ENCODE measurements at places on chromosomes 7 and 10.

- DNase-seq, result no peak
Observed at GRCh38 chr10:43591303-43591904, 14.8 kb upstream of the ZNF485 start.

- no peak for DNase-seq
Observed at GRCh38 chr7:94600267-94600666, 55.7 kb downstream of the SGCE start.

DNA sequence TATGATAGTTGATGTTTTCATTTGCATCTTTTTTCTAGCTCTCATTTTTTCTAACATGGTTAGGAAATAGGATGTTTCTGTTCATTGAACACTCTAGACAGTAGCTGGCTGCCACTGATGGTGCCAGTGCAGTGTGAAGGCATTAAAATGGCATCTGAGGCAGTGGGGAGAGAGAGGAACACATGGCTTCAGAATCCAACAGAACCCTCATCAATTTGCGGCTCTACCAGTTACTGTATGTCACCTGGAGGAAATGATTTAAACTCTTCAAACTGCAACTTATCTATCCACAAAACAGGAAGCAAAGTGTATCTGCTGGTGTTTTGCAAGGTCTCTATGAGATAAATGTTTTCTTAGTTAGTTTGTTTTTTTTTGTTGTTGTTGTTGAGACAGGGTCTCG lies 305.2 kb upstream of the PRKCQ start:
- no peak for DNase-seq

DNA sequence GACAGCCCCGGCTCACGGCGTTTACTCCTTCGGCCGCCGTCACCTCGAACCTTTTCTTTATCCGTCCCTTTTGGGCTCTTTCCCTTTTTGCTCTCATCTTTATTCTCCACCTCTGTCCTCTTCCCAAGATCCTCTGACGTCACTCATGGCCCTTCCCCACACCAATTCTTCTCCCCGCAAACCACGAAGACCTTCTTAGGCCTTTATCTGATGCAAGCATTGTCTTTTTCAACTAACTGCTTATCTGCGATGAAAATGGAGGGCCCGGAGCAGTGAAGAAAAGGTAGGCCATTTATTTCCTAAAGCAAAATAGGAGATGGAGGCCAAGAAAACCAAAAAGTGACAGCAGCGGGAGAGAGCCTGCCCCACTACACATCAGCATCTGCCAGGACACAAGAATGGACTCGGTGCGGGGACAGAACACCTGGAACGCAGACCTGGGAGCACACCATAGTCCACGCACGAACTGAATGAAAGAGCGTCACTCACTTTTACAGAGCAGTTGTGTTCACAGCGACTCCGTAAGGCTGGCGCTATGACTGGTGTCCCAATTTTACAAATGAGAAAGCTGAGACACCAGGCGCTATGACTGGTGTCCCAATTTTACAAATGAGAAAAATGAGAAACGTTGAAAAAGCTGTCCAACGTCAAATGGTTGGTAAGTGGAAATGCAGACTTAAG lies 45.3 kb downstream of the ZNF777 start:
- no peak for DNase-seq

GRCh38 chr7:607938-608337 lies 88.3 kb upstream of the PDGFA start:
- no peak for DNase-seq

GRCh38 chr7:26419198-26419597 lies 127.5 kb downstream of the SNX10 start:
- DNase-seq, result no peak

DNA sequence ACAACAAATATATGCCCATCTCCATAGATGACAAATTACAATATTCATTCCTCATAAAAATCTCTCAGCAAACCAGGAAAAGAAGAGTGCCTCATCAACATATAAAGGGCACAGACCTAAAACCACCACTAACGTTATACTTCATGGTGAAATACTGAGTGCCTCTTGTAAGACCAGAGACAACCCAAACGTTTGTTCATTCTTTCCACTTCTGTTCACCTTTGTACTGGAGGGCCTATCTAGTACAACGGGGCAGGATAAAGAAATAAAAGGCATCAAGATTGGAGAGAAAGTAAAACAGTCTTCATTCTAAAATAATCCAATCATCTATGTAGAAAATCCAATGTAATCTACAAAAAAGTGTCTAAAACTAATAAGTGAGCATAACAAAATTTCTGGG lies 79.1 kb downstream of the LARP4B start:
- DNase-seq, result no peak

DNA sequence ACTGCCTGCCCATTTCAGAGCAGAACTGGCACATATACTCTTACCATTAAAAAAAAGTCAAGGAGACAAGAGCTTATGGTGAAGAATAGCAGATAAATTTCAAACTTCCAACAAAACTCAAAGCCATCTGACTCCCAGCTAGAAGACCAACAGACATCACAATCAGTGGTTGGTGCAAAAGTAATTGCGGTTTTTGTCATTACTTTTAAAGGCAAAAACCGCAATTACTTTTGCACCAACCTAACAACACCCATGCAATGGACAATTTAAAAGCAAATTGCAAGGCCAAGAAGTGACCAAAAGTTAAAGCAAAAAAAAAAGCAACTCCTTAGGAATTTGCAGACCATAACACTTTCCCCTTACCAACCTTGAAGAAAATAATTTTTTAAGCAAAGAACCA lies 18.8 kb downstream of the GLI3 start:
- no peak for DNase-seq

GRCh38 chr10:1776127-1776662 lies 38.9 kb upstream of the ADARB2 start:
- no peak for DNase-seq

DNA sequence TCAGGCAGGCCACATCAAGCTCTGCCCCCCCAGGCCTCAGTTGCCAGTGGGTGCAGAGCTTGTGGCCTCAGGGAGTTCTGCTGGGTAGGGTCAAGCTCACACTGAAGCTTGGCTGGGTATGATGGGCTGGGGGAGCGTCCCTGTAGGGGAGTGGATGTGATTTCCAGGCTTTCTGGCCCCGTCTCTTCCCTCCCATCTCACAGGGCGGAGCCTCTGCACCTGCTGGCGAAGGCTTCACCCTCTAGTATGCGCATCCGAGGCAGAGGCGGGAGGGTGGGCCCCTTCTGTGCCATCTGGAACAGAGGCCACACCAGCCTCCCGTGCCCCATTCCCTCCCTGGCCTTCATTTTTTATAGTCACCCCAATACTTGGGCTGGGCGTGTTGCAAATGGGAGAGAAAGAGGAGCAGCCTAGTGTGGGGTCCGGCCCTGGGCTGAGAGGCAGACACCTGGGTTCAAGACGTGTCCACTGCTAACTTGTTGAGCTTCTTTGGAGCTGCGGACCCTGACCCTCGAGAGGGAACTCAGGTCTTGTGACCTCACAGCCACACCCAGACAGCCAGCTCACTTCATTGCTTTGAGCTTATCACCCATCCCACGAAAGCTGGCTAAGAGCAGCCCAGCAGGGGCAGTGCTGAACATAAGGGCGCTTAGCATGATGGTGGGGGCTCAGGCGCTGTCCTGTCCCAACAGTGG lies 2.3 kb downstream of the AQP1 start:
- DNase-seq, result no peak

GRCh38 chr10:78337016-78337415 lies 303.4 kb downstream of the RPS24 start:
- no peak for DNase-seq

- no peak for DNase-seq
Observed at GRCh38 chr7:120794106-120794729, 63.7 kb downstream of the TSPAN12 start.

DNA sequence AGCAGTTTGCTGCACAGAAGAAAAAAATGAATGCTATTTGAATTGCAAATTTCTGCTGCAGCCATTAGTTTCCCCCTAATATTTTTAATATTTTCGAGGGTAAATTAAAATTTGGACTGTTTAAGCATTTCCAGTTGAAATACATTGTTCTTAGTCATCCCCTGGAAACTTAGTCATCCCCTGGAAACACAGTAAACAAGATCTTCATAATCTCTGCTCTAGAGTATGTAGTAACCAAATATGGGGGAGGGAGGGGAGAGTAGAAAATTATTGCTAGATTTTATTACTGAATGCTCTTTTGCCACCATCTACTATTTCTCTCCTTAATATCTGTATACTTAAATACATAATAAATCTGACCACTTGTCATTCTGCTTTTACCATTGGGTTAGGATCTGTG lies 1053.3 kb downstream of the SORCS1 start:
- no peak for DNase-seq

DNA sequence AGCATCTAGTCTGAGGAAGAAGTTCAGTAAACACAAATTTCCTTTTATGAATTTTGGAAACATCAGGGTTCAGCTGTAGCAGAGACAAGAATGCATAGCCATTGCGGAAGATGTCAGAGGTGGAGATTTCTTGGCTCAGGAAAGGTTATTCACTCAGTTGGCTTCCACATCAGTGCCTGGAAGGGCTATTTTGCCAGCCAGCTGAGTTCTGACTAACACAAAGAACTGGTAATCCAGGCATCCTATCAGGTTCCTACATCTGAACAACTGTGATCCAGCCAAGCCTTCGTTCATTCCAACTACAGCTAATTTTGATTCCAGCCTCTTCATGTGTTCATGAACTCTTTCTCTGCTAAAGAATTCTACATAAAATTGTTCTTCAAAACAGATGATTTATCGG lies 965.6 kb downstream of the XPNPEP1 start:
- DNase-seq, result no peak

DNA sequence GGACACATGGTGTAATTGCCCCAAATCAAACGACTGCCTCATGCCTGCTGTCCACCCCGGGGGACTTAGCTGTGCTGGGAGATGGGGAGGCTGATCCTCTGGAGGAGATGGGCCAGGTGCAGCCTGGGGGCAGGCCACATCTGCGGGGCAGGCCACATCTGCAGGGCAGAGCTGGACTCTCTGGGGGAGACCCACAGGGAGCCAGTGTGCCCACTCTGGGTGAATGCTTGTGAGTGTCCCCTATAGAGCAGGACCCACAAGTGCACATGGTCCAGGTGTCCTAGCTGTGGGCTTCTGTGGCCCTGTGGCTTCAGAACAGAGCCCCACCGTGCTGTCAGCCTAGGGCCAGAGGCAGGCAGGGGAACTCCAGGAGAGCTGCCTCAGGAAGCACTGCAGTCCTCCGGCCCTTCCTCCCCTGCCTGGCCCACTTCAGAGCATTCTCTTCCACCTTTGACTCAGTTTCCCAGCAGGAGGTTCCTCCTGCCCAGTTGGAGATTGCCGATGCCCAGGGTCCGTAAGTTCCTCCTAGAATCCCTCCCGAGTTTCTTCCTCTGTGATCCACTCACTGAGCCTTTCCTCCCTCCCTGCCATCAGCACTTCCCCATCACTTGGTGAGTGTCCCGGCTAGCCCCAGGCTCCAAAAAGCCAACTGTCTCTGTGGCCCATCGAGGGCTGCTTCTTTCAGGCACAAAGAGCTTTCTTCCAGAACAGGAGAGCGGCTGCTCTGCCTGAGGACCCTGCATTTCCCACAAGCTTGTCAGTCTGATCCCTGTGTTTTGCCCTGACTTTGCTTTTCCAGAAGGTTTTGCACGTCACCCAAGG lies 50.3 kb downstream of the ADCYAP1R1 start:
- DNase-seq, result no peak

- no peak for DNase-seq
Observed at GRCh38 chr7:47336472-47337425, 245.2 kb downstream of the TNS3 start.

- DNase-seq, result no peak
Observed at GRCh38 chr7:86939197-86939814, 120.1 kb downstream of the ELAPOR2 start.

DNA sequence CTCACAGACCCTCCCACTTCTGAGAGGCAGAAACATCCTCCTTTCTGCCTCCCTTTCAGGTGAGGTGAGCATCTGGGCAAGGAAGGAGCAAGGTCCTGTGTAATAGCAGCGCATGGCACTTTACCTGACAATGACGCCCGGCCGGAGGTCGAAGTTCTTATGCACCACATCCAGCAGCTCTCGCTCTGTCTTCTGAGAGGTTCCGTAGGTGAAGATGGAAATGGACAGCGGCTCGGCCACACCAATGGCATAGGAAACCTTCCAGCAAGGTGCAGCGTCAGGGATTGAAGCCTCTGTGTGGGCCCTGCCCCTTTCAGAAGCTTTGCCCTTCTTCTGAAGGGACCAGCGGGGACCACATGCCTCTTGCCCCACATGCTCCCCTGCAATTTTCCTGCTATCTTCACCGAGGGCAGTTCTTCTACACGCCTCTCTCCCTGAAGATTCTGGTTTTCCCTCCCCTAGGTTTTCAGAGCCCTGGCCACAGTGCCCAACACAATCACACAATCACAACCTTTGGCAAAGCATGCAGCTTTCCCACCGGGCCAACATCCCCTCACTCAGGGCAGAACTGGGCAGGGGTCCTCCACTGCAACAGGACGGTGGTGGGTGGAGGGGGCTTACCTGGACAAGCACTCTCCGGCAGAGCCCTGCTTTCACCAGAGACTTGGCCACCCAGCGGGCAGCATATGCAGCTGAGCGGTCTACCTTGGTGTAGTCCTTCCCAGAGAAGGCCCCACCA lies 14.9 kb downstream of the MAT1A start:
- DNase-seq, result no peak

- no peak for DNase-seq
Observed at GRCh38 chr7:28029051-28029450, 151.5 kb downstream of the JAZF1 start.

DNA sequence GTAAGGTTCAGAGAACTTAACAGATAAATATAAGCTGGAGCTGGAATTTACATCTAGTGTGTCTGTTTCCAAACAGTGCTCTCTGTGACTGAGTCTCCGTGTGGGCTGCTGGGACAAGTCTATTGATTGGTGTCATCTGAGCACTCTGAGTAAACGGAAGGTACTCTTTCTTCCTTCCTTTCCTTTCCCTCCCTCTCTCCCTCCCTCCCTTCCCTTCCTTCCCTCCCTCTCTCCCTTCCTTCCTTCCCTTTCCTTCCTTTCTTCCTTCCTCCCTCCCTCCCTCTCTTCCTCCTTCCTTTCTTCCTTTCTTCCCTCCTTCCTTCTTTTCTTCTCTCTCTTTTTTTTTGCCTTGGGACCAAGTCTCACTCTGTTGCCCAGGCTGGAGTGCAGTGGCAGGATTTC lies 61.8 kb downstream of the ANKRD61 start:
- no peak for DNase-seq

GRCh38 chr10:98262571-98262970 lies 5.4 kb downstream of the LOXL4 start:
- no peak for DNase-seq

DNA sequence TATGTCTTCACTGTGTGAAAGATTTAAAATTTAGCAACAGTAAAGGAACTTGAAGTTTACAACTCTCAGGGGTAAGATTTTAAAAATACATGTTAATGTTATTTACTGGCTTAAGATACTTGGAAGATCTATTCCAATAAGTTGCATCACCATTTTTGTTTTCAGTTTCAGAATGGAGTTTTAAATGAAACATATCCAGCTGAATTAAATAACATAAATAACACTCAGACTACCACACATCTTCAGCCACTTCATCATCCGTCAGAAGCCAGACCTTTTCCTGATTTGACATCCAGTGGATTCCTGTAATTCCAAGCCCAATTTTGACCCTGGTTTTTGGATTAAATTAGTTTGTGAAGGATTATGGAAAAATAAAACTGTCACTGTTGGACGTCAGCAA lies 44.3 kb downstream of the AHR start:
- DNase-seq, result no peak

All from stimulated activated CD4-positive, alpha-beta T cell treated with anti-CD3 and anti-CD28 coated beads, TNF-alpha, amount 100 ng/mL, for 24 hours (primary cell).